ENCODE measurements at places on chromosomes 2 and 18.

DNA sequence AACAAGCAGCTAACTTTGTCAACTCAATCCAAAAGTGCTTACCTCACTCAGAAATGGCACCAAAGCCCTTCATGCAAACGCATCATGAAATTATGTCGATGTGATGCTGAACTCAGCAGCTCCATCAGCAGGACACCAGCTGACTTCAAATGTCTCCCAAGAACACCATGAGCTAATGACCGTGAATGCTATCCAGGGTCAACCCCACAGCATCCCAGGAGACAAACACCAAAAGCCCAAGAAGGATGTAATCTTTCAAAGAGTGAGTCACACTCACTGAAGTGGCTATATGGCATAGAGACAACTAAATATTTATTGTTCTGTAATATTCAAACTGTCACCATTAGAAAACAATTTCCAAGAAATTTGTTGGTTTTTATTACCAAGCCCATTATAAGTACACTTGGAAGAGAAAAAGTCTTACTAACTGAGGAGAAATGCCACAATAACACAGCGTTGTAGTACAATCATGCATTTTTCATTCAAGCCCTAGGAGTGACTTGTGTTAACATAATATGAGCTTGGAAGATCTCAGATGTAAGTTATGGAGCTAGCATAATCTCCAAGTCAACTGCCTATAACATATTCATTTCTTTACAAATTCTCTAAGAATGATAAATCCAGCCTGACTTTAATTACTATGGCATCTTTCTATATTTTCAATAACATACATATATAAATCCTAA lies 165.0 kb upstream of the CCDC68 start:
- no peak for DNase-seq

GRCh38 chr2:26880910-26881435 lies 33.0 kb downstream of the DPYSL5 start:
- DNase-seq, result no peak

DNA sequence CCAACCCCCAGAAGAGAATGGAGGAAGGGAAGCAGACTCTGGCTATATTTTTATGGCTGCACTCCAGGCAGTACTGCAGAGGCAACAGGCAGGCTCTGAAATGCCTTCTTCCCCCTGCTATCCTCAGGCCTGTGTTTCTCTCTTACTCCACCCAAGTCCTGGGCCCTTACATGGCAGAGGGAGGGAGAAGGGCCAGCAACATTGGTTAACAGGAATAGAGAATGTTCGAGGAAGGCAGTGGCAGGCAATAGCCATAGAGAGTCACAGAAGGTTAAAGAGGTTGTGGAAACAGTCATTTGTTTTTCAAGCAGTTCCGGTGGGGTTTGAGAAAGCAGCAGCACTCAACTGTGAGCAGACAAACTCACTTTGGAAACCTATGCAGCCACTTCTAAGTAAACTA lies 15.1 kb upstream of the DARS1 start:
- no peak for DNase-seq

GRCh38 chr2:74841641-74842040 lies 7.7 kb downstream of the HK2 start:
- DNase-seq, result no peak

- no peak for DNase-seq
Measured at GRCh38 chr2:207223051-207223450, 57.3 kb upstream of the KLF7 start.

GRCh38 chr18:54162431-54162830 lies 62.0 kb downstream of the MBD2 start:
- DNase-seq, result no peak

GRCh38 chr2:23459032-23459431 lies 74.1 kb downstream of the KLHL29 start:
- no peak for DNase-seq

DNA sequence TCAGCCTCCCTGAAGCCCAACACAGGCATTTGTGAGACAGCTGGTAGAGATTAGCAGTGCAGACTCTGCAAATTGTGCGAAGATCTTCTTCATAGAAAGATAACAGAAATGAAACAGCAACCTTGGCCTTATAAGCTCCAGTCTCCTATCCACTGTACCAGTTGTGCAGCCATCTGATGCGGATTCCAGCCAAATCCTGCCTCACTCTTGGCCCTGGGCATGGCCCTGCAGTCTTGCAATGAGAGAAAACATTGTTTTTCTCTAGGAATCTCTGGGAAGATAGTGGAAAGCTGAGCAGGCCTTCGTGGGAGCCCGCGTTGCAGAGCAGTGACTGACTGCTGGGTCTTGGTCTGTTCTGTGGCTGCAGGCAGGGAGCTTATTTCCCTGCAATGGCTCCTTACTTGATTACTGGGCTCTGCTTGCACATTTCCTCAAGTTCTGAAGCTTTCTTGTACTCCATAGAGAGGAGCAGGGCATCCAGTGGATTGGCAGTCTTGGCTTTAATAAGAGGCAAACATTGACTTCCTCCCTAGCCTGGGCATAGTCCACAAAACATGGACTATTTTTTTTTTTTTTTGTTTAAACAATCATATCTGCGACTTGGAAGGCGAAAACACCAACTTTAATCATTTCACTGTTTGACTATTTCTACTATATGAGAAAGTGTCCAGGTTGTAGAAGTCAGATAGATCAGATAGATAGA lies 193.0 kb downstream of the ACTR3 start:
- no peak for DNase-seq

DNA sequence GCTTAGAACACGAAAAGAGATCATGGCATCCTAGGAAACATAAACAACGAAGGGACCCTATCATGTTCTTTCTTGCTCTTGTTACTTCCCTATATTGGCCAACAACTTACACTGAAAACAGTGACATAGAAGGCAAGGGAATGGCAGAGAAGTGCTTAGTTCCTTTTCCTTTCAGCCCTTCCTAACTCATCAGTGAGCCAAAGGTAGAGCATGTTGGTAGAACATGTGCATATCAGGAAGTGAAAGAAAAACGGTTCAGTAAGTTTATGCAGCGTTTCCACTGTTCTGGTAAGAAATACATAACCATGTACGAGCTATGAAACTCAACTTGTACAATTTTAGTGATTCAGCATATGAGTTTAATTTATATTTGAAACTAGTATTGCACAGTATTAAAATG lies 21.7 kb downstream of the AKAIN1 start:
- DNase-seq, result no peak

All from CD4-positive, alpha-beta memory T cell (primary cell).